ENCODE measurements at places on chromosomes 4 and X.

DNA sequence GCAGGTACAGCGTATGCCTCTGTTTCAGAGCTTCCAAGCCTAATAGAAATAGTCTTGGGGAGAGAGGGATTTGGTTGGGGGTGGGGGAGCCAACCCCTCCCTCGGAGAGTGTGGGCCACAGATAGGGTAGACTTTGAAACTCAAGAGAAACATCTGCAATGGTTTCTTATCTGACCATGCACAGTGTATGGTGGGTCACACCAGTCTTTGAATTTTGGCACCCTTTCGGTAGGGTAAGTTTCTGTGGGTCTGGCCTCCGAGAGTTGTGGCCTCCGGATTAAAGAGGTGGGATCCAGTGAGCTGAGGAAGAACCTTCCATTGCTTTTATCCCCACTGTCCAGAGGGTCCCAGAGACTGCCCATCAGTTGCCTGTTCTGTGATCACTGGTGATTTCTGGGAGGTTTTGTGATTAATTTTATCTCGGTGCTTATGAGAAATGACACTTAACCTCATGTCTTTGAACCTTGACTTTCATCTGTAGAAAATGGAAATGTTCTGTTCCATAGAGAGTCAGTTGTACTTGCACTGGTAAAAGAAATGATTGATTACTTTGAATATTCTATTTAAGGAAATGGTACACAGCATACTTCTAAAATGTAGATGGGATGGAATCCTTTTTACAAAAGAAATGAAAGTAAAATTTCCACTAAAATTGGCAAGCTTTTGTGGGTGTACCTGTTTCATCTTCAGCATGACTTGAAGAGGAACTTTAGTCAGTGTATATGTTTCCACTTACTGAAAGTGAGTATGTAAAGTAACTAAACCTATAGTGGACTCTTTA, 62.7 kb downstream of the TMEM131L start:
- DNase-seq, result no peak

- DNase-seq, result no peak
Observed at GRCh38 chrX:74421740-74422352, 553 bp downstream of the SLC16A2 start.

- no peak for DNase-seq
Observed at GRCh38 chr4:7224001-7224400, 31.7 kb downstream of the SORCS2 start.

DNA sequence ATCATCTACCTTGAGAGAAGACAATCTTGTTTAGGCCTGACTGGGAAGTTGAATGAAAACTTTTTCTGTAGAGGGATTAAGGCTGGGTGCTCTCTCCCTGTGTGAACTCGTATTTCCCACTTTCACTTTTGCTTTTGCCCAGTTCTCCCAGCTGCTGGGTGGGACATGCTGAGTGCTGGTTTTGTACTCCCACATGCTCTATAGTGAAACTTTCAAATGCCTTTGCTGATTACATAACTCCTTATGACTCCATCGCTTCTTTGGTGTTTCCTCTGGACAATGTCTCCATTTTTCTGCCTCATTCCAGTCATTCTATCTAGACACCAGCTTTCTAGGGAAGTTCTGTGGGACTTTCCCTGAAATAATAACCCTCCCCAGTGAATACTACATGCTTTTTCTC, 100.5 kb downstream of the CLNK start:
- no peak for DNase-seq

- DNase-seq, result no peak
Observed at GRCh38 chr4:107733431-107733925, 13.4 kb upstream of the PAPSS1 start.

DNA sequence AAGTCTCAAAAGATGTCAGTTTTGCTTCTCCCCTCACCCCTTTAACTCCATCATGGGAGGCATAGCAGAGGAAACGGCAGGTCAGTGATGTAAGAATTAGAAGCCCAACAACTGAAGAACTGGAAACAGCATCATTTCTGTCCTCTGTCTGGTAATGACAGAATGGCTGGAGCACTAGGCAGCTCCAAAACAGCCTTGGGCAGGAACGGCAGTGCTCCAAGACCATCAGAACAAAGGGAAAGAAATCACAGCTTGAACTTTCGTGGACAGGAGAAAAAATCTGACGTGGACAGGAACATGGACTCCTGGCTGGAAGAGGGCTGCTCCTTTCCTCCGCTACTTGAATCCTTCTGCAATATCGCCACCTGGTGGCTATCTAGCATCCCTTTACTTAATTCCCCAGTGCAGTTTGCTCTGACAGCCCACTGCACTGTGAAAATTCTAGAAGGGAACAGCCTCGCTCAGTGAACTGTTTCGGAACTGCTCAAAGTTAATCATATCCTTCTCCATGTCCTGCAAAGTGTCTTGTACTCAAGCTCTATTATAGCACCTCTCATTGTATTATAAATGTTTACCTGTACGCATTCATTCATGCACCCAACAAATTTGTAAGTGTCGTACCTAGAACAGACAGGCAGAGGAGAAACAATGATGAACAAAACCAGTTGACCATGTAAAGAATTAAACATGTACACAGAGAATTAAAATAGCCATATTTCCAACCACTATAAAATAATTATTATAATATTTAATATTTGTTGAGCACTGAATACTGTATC, 20.4 kb downstream of the SLC25A53 start:
- DNase-seq, result no peak

- no peak for DNase-seq
Observed at GRCh38 chrX:18676470-18676869, 4.6 kb upstream of the RS1 start.

GRCh38 chr4:80911458-80911857, 119.0 kb upstream of the BMP3 start:
- no peak for DNase-seq

DNA sequence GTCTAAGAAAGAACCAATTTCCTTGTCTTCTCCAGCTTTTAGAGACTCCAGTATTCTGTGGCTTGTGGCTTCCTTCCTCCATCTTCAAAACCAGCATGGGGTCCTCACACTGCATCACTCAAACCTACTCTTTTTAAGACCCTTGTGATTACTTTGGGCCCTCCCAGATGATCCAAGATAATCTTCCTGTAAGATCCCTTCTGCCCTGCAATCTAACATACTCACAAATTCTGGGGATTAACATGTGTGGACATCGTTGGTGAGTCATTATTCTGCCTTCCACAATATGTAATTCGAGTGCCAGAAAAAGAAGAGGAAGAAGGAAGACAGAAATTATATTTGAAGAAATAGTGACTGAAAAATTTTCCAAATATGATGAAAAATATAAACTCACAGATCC, 47.9 kb downstream of the BEND4 start:
- DNase-seq, result no peak

DNA sequence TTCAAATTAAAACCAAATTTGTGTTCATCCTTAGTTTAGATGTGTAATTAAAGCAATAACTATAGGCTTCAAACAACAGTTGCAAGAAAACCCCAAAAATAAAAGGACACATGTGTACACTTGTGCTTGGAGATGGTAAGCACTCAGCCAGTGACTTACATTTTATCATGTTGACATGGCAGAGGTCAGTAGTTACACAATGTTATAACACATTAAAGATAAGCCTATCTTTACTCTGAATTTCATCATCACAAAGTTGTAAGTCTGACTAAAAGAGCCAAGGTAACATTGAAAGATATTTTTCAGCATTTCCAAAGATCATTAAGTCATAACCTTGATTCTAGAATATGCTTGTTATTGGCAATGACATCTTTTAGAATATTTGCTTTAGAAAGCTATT, 98.5 kb upstream of the PNPLA4 start:
- no peak for DNase-seq

DNA sequence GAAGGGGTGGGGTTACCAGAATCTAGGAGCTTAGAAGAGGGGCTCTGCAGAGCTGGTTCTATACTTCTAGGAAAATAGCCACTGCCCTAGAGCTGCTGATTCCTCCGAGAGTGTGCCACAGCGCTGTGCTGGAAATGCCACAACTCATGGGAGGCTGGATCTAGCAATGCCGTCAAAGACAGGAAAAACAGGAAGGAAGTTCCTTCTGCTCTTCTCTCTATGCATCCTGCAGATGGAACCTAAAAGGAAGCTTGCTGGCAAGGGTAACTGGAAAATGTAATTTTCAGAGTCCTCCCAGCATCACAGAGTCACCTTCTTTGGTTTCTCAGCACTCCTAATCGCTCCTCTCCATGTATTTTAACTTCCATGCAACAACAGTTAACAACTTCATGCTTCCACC, 121.2 kb upstream of the TLL1 start:
- no peak for DNase-seq

DNA sequence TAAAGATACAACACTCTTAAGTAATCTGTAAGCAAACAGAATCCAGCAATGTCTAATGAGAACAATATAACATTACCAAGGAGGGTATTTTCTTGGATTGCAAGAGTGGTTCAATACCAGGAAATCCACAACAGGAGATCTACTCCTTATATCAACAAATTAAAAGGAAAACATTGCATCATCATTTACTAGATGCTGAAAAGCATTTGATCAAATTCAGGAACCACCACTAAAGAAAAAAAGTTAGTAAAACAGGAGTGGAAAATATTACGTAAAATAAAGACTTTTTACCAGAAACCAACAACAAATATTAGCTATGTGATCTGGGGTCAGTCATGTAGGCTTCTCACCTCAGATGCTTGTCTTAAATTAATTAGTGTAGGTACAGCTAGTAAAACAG, 66.8 kb upstream of the MAB21L2 start:
- DNase-seq, result no peak

DNA sequence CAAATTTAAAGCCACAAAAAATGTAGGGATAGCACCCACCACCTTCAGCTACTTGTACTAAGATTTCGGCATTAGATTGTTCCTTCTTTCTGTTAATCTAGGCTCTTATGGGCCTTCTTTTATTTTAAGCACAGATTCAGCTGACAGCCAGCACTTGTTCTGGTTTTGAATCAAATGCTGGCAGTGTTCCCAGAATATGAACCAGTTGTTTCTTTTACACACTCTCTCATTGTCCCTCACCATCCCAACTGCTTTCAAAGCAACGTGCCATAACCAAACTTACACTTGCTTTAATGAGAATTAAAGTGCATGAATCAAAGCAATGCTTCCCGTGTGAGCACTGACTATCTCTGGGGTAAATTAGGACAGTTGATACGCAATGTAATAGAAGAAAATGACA, 744.5 kb upstream of the FAM241A start:
- no peak for DNase-seq

DNA sequence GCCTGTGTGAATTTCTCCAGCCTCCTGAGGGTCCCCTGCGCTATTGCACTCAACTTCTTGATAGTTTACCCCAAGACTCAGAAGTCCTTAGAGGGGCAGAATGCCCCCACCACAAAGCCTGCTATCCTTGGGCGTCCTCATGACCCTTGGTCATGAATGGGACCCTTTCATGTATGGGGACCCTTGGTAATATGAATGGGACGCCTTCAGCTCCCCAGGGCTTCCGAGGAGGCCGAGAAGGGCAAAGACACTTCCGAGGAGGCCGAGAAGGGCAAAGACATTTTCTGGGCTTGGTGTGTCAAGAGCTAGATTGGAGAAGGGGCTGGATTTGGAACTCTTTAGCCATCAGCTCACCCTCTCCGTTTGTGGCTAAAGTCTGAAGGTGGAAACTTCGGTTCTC, 8.6 kb downstream of the SHOX start:
- DNase-seq, result no peak

DNA sequence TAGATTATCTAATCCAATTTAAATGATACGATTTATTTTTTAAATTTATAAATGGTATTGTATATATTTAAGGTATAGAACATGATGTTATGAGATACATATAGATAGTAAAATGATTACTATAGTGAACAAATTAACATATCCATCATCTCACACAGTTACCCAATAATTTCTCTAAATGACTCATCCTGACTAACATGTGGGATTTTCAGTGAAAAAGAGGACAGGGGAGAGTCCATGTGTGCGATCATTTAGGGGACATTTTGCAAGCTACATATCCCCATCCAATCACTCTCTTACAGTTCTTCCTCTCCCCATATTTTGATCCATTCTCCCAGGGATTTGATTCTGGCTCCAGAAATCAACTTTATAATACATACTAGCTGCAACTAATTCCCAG, 88.2 kb downstream of the ABCB7 start:
- DNase-seq, result no peak

- no peak for DNase-seq
Observed at GRCh38 chrX:132146456-132146855, 18.6 kb upstream of the FRMD7 start.

DNA sequence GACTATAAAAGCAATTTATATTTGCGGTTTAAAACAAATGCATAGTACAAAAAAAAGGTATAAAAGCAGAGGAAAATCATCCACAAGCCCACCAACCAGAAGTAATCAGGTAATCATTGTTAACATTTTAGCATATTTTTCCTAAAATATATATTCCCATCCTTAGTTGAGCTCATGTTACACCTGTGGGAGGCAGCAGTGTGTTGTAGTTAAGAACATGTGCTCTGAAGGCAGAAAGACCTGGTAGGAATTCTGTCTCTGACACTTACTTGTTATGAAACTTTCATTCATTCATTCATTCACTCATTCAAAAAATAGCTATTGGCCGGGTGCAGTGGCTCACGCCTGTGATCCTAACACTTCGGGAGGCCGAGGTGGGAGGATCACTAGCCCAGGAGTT, 15.4 kb upstream of the CDKL5 start:
- no peak for DNase-seq

DNA sequence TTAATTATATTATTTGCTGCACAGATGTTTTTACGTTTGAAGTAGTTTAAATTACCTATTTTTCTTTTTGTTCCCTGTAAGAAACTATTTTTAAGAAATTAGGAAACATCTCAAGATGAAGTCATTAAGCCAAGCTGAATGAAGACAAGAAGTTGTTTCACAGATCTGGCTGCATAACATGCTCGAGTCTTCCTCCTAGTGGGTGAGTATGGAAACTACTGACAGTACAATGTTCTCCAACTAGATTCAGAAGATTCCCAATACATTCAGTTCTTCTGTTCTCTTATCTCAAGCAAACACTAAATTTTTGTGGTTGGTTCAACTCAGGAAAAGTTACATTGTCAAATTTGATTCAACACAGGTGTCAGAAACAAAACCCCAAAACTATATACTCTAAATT, 256.8 kb upstream of the VCX start:
- DNase-seq, result no peak

- no peak for DNase-seq
Observed at GRCh38 chr4:125837493-125838201, 522.9 kb downstream of the FAT4 start.

- no peak for DNase-seq
Observed at GRCh38 chr4:174314274-174314673, 30.6 kb downstream of the CEP44 start.

DNA sequence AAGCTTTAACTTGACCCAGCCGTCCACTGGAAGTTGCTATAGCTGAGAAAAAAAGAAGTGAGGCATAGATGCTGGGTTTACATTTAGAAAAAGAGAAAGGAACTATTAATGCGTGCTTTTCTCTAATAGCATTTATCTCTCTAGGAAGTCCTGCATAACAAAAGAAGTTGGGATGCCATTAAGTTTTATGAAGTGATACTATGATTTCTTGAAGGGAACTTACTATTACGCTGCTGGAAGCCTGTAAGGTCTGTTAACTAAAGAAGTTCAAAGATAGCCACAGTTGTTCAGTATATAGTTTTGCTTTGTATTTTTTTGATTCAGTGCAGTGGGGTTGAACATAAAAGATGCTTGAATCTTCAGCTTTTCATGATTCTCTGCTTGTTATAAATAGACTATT, 203.4 kb downstream of the CCSER1 start:
- DNase-seq, result no peak

- DNase-seq, result no peak
Observed at GRCh38 chr4:110139111-110139510, 59.3 kb downstream of the ELOVL6 start.
